M059J (cell line): ENCODE measurements at places on chromosomes 11 and 22. TPM values are rescaled to one million over a fixed set of nuclear protein-coding genes. Genes with fewer than 3 reads are reported as not detected.
A peak's percentile ranks its signal among the peaks of the same experiment; 100 is the strongest.

DNA sequence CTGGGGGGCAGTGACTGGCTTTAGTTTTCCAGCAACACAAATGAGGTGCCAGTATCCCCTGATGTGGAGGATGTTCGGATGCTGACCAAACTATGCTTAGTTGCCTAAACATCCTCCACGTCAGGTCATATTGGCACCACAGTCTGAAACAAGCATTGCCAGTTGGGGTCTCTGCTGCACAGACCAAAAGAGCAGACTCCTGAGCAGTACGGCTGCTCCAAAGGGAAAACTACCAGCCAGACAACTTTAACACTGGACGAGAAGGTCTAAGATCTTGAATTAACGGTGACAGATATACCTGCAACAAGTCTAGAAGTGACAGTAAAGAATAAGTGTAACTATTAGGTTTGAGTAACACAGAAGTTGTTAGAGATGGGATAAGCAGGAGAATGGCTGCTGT, 40.5 kb upstream of the CLTCL1 start:
- no peak for DNase-seq

DNA sequence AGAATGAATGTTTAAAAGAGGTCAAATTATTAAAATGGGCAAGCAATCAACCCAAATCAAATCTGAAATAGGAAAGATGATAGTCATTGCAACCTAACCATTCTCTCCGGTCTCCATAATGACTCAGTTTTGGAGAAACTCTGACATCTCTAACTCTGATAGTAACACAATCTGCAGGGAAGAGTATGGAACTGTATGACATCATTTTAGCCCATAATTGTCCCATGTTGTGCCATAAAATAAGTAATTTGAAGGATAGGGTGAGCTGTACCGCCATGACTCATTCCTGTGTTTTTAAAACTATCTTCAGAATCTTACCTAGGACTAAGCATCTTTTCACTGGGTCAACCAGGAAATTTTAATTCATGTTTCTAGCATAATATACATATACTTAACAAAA, 350.8 kb downstream of the DLG2 start:
- DNase-seq, result peak; percentile 3

- DNase-seq, result peak; percentile 12
Measured at GRCh38 chr11:84247926-84248325, 961.8 kb upstream of the CCDC90B start.

DNA sequence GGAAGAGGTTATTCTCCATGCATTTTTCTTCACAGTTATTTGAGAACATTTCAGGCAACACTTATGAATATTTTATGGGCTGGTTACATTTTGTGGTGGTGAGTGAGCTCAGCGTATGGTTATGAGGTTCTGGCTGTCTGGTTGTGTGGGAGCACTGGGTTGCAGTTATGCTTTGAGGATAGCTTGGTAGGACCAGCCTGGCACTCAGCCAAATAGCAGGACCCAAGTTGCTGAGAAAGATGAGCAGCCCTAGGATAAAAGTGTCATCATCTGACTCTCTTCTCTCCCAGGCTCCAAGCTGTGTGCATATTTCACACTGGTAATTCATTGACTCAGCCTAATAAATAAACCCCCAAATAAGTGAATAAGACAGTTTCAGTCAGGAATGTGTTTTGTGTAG, 8.1 kb upstream of the SRSF8 start:
- no peak for DNase-seq

DNA sequence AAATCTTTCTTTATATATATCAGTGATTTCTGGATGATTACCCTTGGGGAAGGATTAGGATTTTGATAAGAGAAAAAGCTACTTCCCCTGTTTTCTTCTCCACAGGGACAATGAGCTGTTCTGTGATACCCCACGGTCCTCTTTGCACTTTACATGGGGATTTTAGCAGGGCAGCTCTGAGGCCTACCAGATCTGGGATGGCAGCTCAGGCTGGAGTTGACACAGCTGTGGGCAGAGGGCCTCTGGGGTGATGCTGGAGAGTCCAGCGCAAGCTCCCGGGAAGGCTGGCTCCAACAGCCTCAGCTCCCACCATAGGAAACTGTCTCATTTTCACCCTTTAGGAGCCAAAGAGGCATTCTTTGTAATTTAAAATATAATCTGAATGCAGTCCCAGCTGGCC, 383.8 kb upstream of the NARS2 start:
- no peak for DNase-seq

DNA sequence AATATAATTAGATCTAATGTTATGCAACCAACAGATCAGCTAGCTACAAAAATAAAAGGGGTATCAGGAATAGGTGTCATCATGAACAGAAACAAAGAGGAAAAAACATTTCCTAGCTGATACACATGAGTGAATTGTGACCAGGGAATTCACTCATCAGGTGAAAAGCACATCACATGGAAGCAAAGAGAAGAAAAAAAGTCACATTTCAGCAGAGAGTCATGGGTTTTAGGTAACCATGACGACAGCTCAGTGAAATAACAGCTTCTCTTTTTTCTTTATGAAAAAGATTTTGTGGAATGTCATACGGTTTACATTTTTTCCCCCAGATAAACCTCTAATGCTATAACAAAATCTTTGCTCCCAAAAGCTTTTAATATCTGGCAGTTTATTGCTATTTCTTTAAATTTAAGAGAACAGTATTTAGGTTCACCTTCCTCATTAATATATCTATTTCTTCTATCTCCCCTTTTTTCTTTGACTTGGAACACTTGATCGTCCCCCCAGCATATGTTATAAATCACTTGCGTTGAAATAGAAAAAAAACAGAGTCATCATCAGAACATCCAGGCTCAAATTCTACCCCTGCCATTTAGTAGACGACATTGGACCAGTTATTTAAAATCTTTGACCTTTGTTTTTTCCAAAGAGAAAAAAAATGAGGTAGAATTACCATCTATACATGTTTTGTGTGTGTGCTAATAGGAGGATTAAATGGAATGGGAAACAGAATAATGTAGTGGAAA, 5.3 kb downstream of the TYR start:
- peak; percentile 10 for DNase-seq

GRCh38 chr11:78417175-78417887, at the start of gene GAB2:
Gene GAB2 (minus strand): TSS chr11:78417820. CDS start chr11:78417720, 100 bp downstream.
- DNase-seq, result no peak

- peak; percentile 77 for DNase-seq
Measured at GRCh38 chr11:113446112-113446511, 29.1 kb downstream of the DRD2 start.

DNA sequence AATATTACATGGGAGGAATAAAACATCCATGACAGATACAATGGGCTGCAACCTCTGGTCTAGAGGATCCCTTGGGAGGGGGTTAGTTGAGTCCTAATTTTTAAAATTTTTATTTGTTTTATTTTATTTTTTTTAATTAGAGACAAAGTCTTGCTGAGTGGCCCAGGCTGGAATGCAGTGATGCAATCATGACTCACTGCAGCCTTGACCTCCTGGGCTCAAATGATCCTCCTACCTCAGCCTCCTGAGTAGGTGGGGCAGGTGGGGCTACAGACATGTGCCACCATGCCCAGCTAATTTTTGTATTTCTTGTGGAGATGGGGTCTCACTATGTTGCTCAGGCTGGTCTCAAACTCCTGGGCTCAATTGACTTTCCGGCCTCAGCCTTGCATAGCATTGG, 43.1 kb downstream of the FDX1 start:
- DNase-seq, result peak; percentile 46

DNA sequence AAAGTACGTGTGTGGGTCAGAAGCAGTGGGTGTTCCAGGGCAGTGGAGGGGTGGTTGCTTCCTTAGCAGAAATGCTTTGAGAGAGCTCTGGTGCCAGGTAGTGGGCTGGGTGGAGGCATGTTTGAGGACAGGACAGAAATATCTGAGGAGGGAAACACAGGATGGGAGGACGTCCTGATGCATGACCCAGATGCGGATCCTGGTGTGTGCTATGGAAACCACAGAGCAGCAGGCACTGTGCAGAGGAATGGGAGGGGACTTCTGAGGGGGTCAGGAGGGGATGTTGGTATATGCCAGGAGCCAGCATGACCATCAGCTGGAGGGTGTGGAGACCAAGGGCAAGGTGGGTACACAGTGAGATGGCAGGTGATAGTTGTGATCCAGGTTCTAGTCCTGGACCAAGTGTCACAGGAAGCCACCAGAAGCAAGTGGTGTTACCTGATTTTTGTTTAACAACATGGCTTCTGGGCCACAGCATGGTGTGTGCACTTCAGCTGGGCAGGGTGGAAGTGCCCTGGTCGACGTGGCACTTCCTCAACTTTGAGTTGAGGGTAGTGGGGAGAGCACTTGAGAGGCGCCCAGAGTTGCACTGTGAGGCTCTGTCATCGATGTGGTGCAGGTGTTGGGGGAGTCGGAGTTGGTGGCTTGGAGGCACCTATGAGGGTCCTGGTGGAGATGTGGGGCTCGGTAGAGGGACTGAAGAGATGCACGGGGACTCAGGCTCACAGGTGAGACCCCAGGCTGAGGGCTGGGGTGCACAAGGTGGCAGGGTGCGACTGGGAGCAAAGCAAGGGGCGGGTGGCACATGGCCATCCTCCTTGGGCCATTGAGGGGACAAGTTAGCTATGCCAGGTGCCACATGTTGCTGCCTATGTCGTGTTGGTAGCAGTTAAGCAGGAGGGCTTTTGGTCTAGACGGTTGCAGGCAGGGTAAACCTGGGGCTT, 7.5 kb downstream of the DGCR8 start:
- no peak for DNase-seq

GRCh38 chr11:34252651-34253050, 105.2 kb downstream of the ABTB2 start:
- DNase-seq, result no peak

GRCh38 chr11:131867457-131868257, 497.2 kb downstream of the NTM start:
- DNase-seq, result peak; percentile 74

- peak; percentile 93 for DNase-seq
Measured at GRCh38 chr11:64181506-64182411, 4.2 kb upstream of the STIP1 start.

PVALB gene
- not detected in 2 replicates for total RNA-seq

VWCE gene
- total RNA-seq, result not detected in 2 replicates

SPDYC gene
- total RNA-seq, result not detected in 2 replicates

TRAPPC4 gene
- total RNA-seq, result 114 and 143 TPM in 2 replicates

SGSM1 gene
- total RNA-seq, result not detected in 2 replicates
